ENCODE measurements at places on chromosomes 6 and 20.

DNA sequence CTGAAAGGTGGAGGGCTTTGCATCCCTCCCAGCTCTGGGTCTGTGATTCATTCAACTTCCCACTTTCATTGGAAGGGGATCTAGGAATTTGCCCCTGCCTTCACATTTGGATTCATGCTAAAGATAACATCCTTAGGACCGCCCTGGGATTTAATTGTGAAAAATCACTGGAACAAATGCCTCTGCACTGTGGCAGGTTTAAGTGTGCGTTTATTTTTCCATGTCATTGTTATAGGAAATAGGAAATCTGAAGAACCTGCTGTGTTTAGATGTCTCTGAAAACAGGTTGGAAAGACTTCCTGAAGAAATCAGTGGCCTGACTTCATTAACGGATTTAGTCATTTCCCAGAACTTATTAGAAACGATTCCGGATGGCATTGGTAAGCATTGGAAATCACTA, 104.7 kb downstream of the LRRC1 start:
- DNase-seq: no peak

DNA sequence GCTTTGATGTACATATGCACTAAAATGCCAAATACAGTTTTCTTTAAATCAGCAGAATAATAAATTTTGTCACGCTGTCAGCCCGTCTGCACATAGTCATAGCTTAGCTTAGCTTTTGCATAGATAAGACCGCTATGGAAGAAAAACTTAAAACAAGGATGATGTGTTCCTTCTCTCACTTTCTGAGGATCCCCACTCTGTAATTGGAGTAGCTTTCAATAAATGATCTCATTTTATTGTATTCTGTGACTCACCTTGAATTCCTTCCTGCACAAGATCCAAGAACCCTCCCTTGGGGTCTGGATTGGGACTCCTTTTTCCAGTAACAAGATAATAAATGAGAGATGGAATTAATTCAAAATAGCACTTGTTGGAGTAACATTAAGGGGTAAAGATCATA, 186.2 kb downstream of the CDH26 start:
- no peak for DNase-seq

GRCh38 chr6:106916891-106917290, 57.6 kb downstream of the CD24 start:
- DNase-seq: no peak

- DNase-seq: no peak
These were observed at the start of gene MOCS1 for GRCh38 chr6:39934131-39934757. Gene MOCS1, minus strand, starts transcription at chr6:39934462. Its CDS starts 45 bp downstream, at chr6:39934417.

- no peak for DNase-seq
These were observed 100.3 kb downstream of the ARHGAP18 start for GRCh38 chr6:129609635-129610034.

DNA sequence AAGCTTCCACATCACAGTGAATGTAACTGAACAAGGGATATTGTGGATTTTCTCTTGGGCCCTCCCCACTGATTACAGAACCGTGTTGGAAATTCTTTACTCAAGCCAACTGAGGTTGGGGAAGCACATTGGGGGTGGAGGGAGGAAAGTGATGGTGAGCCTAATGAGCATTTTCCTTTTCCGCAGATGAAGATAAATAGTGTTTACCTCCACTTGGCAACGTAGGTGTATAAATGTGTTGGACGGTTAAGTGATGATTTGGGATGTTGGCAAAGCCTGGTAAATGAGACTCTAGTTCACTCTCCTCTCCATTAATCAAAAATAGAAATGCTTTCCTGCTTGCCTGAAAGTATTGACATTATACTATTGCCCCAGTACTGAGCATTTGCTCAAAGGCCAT, 27.1 kb upstream of the NRN1 start:
- no peak for DNase-seq

DNA sequence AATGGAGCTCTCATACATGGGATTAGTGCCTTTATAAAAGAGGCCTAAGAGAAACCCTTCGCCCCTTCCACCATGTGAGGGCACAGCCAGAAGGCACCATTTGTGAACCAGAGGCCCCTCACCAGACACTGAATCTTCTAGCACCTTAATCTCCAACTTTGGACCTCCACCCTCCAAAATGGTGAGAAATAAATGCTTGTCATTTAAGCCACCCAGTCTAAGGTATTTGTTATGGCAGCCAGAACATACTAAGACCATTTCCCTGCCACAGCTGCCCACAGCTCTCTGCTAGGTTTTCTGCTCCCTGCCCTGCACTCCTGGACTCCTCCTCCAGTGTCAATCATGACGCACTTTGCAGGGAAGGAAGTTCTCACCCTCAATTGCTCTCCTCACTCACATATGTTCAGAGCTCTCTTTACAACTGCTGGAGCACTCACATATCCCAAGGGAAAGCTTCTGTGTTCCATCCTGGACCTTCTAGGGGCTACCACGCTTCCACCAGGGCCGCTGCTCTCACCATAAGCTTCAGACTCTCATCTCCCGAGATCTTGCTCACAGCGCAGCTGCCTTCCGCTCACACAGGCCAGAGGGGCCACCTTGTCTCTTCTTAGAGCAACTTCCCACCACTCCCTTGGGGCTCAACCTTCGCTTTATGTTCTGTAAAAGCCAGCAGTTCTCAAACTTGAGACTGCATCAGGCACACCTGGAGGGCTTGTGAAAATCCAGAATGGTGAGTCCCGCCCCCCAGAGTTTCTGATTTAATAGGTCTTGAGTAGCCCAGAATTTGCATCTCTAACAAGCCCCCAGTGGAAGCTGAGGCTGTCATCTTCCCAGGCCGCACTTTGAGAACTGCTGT, 1.6 kb upstream of the LY86 start:
- DNase-seq: no peak

DNA sequence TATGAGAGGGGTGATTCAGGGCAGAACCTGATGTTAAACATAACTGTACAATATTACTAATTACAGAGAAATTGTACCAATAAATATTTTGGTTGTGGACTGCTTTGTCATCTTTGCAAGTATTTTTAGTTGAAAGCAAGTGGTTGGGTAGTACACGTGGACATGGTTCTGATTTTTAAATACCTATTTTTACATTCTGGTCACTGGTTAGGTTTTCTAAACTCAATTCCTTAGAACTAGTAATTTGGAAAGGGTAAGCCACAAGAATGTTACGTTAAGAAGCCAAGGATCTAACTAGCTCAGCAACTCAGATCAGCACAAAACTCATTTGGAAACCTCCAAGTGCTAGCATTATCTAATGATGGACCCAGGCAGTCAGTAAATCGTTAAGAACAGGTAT, 2.7 kb downstream of the EPB41L2 start:
- DNase-seq: no peak

DNA sequence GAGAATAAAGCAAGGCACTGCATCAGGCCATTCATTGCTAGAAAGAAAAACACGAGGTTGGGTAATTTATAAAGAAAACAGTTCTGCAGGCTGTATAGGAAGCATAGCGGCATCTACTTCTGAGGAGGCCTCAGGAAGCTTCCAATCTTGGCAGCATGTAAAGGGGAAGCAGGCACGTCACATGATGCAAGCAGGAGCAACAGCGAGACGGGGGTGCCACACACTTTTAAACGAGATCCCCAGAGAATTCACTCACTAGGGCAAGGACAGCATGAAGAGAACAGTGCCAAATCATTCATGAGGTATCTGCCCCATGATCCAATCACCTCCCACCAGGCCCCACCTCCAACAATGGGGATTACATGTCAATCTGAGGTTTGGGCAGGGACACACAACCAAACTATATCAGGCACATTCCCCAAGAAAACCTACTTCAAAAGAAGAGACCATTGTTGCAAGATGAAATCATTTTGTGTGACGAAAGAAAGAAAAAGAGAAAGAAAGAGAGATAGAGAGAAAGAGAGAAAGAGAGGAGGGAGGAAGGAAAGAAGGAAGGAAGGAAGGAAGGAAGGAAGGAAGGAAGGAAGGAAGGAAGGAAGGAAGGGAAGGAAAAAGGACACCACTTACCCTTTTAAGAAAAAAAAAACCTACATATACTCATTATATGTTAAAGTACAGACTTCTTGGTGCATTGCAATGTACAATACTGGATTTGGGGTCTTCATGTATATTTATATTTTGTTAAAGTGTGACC, 95.9 kb upstream of the PLEKHG1 start:
- DNase-seq: no peak

DNA sequence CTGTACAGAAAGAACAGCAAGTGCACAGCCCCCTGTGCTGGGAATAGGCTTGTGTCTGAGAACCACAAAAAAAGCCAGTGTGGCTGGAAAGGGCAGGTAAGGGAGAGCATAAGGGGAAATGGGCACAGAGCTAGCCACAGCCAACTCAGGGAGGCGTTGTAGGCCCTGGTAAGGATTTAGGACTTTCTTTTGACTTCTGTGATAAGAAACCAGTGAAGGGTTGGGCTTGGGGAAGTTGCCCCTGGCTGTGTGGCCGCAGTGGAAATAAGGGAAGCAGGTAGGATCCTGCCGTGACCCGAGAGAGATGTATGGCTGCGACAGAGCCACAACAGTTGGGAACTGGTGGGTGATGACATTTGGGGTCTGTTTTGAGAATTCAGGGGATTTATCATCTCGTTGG, 30.0 kb upstream of the PHACTR2 start:
- DNase-seq: no peak

DNA sequence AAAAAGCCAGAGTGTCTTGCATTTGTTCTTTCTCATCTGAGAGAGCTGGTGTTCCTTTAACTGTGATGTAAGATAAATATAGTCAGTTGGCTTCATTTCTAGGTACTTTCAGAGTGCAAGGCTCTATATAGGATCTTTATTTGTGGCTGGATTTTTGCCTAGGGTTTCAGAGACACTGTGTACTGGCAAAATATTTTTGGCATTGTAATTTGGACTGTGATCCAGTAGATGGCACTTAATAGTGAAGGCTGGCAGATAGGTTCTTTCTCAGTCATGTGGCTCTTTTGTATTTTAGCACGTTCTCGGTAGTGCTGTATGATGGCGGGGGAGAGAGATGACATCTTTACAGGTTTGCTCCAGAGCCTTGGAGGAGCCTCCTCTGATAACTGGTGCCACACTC, 26.8 kb upstream of the SLC35B3 start:
- no peak for DNase-seq

- DNase-seq: no peak
These were observed 37.1 kb downstream of the MAN1A1 start for GRCh38 chr6:119312441-119312840.

- no peak for DNase-seq
These were observed 9.2 kb downstream of the ADAM33 start for GRCh38 chr20:3672547-3673171.

DNA sequence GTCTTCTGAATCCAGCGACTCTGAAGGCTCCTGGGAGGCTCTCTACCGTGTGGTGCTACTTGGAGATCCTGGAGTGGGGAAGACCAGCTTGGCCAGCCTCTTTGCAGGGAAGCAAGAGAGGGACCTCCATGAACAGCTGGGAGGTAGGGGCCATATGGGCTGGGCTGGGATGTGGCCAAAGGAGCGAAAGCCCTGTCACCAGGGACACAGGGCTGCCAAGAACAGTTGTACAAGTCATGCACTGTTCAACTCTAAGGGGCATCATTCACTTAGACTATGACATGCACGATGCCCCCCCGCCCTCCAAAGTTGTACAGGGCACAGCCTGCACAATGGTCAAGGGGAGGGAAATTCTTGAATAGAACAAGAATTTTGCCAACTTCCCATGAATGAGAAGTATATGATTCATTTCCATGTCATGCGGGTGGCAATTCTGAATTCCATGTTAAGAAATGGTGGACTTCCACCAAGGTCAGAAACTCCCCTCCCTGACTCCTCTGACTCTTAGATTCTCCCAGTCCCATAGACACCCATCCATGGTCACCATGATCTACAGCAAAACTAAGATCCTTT, 1.6 kb downstream of the REM1 start:
- DNase-seq: no peak

- DNase-seq: no peak
These were observed 565.7 kb upstream of the BTBD3 start for GRCh38 chr20:11352041-11352440.

GRCh38 chr20:34377072-34377847, 14.2 kb downstream of the ITCH start:
- DNase-seq: no peak

DNA sequence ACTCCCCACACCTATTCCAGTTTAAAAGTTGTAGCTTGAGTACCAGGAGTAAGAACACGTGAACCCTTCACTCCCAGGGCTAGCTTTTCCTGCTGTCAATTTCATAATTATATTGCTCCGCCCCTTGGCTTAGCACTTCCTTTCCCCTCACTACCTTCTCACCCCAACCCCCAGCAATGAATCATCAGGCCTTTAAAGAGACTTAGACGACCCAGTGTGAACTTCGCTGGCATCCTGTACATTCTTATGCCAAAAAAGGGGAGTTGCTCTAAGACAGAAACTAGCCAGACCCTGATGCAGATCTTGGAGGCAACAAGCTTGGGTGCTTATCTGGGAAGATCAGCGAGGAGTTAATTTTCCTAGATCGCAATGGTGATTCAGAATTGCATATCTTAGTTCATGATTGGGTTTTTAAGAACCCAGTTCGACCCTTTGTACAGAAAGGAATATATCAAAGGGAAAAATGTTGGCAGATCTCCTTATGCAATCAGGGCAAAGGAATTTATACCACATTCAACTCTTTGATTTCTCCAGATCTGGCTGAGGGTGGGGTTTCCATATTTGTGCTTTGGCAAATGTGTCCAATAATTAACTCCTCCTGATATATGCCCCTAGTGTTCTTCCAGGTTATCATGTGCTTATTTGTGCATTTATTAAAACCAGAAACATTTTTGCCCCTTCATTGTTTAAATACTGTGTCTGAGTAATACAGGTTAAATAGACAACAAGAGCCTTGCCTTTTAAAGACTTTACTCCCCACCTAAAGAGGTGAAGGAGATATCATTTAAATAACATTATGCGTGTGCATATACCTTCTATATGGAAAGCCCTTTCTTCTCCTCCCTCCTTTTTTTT, 8.1 kb upstream of the ATXN1 start:
- DNase-seq: no peak

DNA sequence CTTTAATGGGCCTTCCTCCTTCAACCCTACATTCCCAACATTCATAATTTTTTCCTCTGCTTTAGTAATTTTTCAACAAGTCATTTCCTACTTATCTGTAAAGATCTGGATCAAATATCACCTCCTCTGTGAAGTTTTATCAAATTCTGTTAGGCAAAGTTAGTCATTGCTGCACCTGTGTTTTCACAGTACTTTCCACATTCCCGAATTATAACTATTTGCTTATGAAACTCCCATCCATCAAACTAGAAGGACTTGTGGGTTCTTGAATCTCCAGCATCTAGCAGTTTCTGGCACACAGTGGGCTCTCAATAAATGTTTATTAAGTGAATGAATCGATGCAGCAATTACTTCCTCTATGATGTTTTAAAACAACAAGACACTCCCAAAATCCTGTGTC, 257.6 kb downstream of the HDGFL1 start:
- DNase-seq: no peak
